ENCODE measurements at places on chromosomes 11 and 22.

DNA sequence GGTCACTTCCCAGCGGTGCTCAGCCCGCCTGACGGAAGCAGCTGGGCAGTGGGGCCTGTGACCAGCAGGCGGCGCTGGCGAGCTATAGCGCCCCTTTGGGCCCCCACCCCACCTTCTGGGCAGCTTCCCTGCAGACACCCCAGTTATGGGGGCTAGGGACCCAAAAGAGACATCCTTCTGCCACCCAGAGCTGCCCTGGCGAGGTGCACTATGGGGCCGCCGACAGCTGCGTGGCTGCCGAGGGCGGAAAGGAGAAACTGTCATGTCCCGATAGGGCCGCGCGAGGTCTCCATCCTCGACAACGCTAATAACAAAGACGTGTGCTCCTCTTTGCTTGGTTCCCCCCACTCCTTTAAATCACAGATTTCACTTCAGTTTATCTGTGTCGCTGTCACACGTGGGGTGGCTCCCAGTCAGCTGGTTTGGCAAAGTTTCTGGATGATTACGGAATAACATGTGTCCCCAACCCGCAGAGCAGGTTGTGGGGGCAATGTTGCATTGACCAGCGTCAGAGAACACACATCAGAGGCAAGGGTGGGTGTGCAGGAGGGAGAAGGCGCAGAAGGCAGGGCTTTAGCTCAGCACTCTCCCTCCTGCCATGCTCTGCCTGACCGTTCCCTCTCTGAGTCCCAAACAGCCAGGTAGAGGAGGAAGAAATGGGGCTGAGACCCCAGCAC is 673 bp upstream of the MYO7A start:
- DNase-seq, result peak; percentile 72

GRCh38 chr11:66146074-66146473 is 76.0 kb downstream of the PACS1 start:
- DNase-seq, result no peak

DNA sequence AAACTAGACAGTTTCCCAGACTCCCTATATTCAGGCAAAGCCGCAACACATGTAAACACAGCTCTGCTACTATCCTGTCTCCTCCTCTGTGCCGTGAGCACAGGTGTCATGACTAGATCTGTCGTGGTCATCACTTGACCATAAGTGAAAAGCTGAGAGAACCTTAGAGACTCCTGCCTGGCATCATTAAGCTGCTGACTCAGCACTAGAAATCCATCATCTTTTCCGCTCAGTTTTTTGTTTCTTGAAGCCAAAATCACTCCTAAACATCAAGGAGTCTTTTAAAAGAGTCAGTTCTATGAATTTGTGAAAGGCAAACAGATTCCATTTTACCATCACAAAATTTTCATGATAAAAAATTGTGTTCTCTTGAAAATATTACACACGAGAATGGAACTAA is 102.5 kb upstream of the TP53AIP1 start:
- DNase-seq, result no peak

DNA sequence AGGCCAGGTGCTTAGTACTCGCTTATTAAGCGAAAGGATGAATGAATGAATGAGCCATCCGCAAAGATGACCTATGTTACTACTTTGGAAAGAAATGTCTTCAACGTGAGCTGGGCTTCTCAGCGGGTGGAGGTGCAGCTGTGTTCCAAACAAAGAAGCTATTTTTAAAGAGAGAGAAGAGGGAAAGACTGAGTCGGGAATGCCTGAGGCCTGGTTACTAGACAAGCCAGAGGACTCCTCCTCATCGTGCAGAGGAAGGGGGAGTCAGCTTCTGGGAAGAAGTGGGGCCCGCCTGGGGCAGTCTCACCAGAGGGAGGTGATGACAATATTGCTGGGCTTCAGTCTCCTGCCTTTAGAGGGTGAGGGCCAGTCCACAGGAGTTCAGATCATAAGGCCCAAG is 30.4 kb upstream of the CD5 start:
- no peak for DNase-seq

DNA sequence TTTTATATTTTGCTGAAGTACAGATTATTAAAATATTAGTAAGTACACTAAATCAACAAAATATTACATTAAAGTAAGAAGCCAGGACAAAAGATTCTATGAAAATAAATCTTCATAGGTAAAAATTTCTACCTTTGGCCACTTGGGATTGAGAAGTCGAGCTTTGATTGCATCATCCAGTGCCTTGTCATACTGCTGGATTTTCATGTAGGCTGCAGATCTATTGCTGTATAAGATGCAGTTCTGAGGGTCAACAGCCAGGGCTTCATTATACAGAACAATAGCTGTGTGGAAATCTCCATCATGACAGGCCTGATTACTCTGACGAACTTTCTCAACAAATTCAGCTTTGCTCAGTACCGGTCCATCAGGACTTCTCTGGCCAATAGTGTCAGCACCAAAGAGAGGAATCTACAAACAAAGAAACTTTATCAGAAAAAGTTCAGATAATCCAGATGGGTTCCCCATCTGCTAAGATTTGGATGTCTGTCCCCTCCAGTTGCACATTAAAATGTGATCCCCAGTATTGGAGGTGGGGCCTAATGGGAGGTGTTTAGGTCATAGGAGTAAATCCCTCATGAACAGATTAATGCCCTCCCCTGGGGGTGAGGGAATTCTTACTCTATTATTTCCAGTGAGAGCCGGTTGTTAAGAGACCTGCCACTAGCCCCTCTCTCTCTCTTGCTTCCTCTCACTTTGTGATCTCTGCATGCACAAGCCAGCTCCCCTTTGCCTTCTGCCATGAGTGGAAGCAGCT is 50.0 kb downstream of the TTC28 start:
- no peak for DNase-seq

- no peak for DNase-seq
These were observed 126.4 kb downstream of the SEZ6L start for GRCh38 chr22:26295563-26296126.

DNA sequence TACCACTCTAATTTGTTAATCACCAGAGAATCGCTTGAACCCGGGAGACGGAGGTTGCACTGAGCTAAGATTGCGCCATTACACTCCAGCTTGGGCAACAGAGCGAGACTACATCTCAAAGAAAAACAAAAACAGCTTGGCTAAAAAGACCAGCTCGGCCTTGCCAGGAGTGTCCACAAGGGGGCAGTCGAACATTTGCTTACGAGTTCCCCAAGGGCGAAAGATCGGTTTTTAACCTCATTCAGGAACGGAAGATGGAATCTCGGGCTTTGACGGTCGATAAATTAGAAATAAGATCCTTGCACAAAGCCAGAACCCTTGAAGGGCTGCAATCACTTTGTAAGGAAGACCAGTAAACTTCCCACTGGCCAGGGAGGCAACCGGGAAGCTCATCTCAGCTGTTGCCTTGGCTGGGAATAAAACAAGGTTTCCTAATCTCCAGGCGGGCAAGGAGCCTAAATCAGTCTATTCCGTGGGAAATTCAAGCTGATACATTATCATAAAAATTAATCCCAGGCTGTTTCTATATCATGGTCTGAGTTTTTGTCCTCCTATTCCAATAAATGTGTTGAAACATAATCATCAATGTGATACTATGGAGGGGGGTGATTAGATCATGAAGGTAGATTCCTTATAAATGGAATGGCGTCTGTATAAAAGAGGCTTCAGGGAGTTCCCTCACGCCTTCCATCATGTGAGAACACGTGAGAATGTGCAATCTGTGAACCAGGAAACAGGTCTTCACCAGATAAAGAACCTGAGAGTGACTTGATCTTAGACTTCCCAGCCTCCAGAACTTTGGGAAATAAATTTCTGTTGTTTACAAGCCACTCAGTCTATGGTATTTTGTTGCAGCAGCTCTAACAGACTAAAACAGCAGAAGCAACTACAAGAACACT is 14.9 kb upstream of the SLC29A2 start:
- DNase-seq, result peak; percentile 90

DNA sequence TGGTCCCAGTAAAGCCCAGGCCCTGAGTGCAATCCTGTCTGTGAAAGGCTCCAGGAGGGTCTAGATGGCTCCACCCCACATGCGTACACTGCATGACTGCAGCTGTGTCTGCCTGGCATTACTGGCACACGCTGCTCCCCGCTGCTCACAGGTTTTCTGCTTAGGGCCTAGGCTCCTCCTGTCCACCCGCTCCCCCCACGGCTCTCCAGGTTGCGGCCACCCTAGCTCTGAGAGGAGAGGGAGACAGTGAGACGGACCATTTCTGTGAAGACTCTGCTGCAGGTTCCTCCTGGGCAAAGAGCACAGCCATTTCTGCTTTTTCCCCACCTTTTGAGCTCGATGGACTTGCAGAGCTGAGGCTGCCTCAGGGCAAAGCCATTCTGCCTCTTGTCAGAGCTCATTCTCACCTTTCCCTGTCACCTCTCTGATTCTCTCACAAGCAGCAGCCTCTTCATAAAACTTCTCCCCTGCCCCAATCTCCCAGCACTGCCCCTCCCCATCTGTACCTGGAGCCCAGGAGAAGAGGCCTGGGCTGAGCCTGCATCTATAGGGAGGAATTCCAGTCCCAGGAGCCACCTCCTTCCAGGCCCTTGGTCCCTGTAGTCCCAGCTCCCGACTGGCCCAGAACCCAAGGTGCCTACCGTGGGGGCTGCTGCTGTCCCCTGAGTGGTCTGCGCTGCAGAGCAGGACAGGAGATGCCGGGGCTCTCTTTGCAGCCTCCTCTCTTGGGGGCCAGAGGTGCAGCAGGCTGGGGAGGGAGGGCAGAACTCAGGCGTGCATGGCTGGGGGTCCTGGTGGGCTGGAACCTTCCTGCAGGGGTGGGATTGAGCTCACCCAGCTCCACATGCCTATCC is 433.7 kb upstream of the B3GAT1 start:
- no peak for DNase-seq

- DNase-seq, result no peak
These were observed 15.2 kb downstream of the RIBC2 start for GRCh38 chr22:45428391-45429385.

- no peak for DNase-seq
These were observed 21.3 kb downstream of the BCO2 start for GRCh38 chr11:112196519-112197087.

DNA sequence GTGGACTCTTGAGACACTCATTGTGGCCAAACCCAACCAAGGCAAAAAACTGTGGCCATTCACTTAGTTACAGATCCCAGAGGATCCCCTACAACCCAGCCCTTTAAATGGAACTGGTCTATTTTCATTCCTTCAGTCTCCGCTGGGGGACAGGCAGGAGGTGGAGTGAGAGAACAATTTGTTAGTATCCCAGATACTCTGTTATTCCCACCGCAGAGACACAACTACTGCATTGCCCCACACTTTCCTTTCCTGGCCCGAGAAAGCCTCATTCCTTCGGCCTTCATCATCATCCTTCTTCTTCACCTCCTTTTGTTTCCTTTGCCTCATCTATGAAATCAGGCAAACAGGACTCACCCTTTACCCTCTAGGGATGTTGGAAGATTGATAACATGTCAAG is 191.1 kb downstream of the NTM start:
- no peak for DNase-seq

GRCh38 chr11:125164091-125164421 is 495 bp upstream of the PKNOX2 start:
- no peak for DNase-seq

- no peak for DNase-seq
These were observed 11.2 kb downstream of the GAL start for GRCh38 chr11:68695531-68695930.
